Activated T-helper 2 cell treated with anti-CD3 and anti-CD28 coated beads, Interferon-gamma antibody, Interleukin-2, Interleukin-4, amounts not matched to agents 10 μg/mL and 5 μg/mL and 100 μg/mL, durations not matched to agents 14 hours and 24 hours and 36 hours (primary cell): ENCODE measurements at places on chromosomes 5 and 9. TPM values are rescaled to one million over a fixed set of nuclear protein-coding genes. Genes with fewer than 3 reads are reported as not detected.

FBXW11 gene
- total RNA-seq: 47.3 and 51.4 TPM in 2 replicates

GRCh38 chr9:74379718-74380117, 117.4 kb upstream of the RORB start:
- no peak overlapping the region for H3K27ac ChIP-seq
- H3K27me3 ChIP-seq: peaks cover 2% of the 10 kb centered on the region
- peak; percentile 9 for DNase-seq
- H3K4me1 ChIP-seq: peaks cover 6% of the 10 kb centered on the region

GRCh38 chr9:6944896-6945295, 187.1 kb downstream of the KDM4C start:
- H3K36me3 ChIP-seq: peaks cover 14% of the 10 kb centered on the region
- no peak overlapping the region for H3K4me3 ChIP-seq
- no peak for DNase-seq
- no peaks in the 10 kb centered on the region for H3K27me3 ChIP-seq

DNA sequence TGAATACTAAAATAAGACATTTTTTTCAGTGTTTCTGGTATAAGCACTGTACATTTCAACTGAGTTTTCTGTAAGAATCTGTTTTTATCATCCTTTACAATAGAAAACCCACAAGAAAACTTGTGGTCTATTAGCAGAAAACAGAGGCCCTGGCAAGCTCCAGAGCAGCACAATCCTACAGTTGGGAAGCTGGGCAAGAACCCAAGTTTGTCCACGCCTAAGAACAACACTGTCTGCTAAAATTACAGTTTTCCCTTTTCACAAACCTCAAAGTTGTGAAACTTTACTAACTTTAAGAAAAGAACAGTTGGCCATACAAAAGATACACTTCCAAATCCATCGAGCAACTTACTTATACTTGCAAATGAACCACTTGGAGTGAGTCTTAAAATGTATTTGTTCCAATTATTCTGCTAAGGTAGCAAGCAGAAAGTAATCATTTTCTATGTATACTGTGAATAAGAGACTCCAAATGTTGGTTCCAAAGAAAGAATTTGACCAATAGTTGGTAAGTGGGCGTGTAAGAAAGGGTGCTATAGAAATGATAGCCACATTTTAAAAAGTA, 982.0 kb upstream of the ARRDC3 start:
- no peaks in the 10 kb centered on the region for H3K4me1 ChIP-seq
- no peak for DNase-seq
- no peaks in the 10 kb centered on the region for H3K27me3 ChIP-seq
- no peaks in the 10 kb centered on the region for H3K36me3 ChIP-seq
- no peak overlapping the region for H3K4me3 ChIP-seq
- no peak overlapping the region for H3K27ac ChIP-seq

PPP1R2B gene
- 0.51 and 0.66 TPM in 2 replicates for total RNA-seq

GRCh38 chr5:16568875-16569580, 47.8 kb downstream of the RETREG1 start:
- H3K27ac ChIP-seq: no peak overlapping the region
- no peak for DNase-seq
- no peaks in the 10 kb centered on the region for H3K27me3 ChIP-seq
- H3K4me1 ChIP-seq: peaks cover 6% of the 10 kb centered on the region
- peaks cover 38% of the 10 kb centered on the region for H3K36me3 ChIP-seq

DNA sequence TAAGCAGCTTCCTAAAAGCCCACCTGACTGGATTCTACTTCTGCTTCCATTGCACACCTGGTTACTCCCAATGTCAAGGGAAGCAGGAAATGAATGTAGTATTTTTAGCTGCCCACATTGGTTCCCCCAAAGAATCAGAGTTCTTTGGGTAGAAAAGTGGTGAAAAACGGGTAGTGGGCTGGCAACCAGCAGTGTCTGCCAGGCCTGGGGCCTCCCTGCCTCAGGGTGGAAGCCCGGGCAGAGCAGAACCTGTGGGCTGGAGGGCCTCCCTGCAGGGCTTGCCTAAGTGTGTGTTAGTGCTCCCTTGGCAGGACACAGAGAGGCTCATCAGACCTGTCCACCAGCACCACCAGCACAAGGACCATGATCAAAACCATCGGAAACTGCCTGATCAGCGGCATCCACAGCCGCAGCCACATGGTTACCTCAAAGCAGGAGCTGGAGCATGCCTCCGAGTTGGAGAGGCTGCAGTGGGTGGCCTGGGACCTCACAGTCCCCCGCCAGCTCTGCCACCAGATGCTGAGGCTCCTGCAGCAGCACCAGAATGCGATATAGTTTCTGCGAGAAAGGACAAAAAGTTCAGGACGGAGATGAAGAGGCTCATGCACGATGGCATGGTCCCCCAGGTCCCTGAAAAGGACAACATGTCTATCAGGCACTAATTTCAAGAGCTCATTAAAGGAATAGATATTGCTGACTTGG, 72.2 kb downstream of the PTPDC1 start:
- peaks cover 2% of the 10 kb centered on the region for H3K27me3 ChIP-seq
- no peak overlapping the region for H3K27ac ChIP-seq
- H3K4me3 ChIP-seq: no peak overlapping the region
- H3K36me3 ChIP-seq: no peaks in the 10 kb centered on the region

GRCh38 chr5:66013906-66014305, 87.5 kb downstream of the ERBIN start:
- no peak overlapping the region for H3K4me3 ChIP-seq
- no peak overlapping the region for H3K27ac ChIP-seq
- H3K4me1 ChIP-seq: peaks cover 30% of the 10 kb centered on the region
- no peaks in the 10 kb centered on the region for H3K27me3 ChIP-seq
